HCT116 (cell line): ENCODE measurements at places on chromosomes 7 and 10.

- no peak for DNase-seq
- no peak overlapping the region for H3K4me3 ChIP-seq
- no peaks in the 10 kb centered on the region for H3K36me3 ChIP-seq
- no peak overlapping the region for H3K27ac ChIP-seq
Measured at GRCh38 chr10:2761311-2761710, 306.0 kb upstream of the PFKP start.

DNA sequence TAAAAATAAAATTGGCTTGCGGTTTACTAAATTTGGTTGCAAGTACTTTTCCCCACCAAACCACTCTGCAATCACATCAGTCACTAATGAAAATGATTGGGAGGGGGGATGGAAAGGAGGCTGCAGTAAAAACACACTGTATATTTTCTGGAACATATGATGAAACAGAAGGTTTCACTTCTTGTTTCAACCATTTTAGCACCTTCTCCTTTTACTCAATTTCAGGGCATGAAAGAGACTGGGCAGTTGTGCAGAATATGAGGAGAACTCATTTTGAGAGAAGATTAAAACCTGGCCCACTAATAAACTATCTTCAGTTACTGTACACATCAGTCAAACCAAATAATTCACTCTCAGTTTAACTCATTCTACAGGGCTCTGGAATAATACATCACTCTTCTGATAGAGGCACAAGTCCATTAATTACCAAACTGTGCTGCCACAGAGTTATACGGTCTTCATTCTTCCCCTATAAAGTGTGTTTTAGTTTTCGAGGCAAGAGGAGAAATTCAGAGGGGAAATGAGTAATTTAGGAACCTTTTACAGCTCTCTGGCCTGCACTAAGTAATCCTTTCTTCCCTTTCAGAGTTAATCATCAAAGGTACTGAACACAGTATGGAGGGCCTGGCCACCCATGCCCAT, 25.5 kb downstream of the JAZF1 start:
- no peak overlapping the region for H3K4me3 ChIP-seq
- DNase-seq = no peak
- no peaks in the 10 kb centered on the region for H3K4me1 ChIP-seq

DNA sequence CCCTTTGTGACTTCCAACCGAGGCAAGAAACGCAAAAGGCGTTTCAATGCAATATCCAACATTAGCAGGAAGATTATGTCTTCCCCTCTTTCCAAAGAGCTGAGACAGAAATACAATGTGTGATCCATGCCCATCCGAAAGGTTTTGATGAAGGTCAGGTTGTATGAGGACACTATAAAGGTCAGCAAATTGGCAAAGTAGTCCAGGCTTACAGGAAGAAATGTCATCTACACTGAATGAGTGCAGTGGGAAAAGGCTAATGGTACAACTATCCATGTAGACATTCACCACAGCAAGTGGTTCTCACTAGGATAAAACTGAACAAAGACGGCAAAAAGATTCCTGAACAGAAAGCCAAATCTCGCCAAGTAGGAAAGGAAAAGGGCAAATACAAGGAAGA, 27.8 kb upstream of the DNA2 start:
- H3K4me3 ChIP-seq = no peak overlapping the region
- no peaks in the 10 kb centered on the region for H3K4me1 ChIP-seq
- no peak overlapping the region for H3K27ac ChIP-seq
- H3K36me3 ChIP-seq = no peaks in the 10 kb centered on the region
- no peaks in the 10 kb centered on the region for H3K27me3 ChIP-seq

- H3K27ac ChIP-seq = no peak overlapping the region
- H3K27me3 ChIP-seq = no peaks in the 10 kb centered on the region
- peak; percentile 12 for DNase-seq
- no peak overlapping the region for H3K4me3 ChIP-seq
- no peaks in the 10 kb centered on the region for H3K36me3 ChIP-seq
Measured at GRCh38 chr7:111232249-111233084, 141.5 kb downstream of the LRRN3 start.

DNA sequence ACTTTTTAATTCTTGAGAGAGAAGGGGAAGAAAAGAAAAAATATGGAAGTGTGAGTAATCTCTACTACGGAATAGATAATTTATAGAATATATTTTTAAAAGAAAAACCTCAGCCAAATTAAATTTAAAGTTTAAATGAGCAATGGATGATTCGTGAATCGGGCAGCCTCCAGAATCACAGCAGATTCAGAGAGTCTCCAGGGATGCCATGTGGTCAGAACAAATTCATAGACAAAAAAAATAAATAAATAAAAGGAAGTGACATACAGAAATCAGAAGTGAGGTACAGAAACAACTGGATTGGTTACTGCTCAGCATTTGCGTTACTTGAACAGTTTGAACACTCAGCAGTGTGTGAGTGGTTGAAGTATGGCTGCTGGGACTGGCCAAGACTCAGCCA, 53.0 kb downstream of the PHYHIPL start:
- no peaks in the 10 kb centered on the region for H3K36me3 ChIP-seq
- no peaks in the 10 kb centered on the region for H3K27me3 ChIP-seq
- no peak overlapping the region for H3K4me3 ChIP-seq

GRCh38 chr10:48554656-48555055, 50.2 kb downstream of the ARHGAP22 start:
- no peak overlapping the region for H3K4me3 ChIP-seq
- DNase-seq = no peak
- H3K4me1 ChIP-seq = no peaks in the 10 kb centered on the region
- H3K27ac ChIP-seq = no peak overlapping the region

- no peak overlapping the region for H3K4me3 ChIP-seq
- no peaks in the 10 kb centered on the region for H3K36me3 ChIP-seq
- DNase-seq = no peak
- H3K27ac ChIP-seq = no peak overlapping the region
Measured at GRCh38 chr7:20293336-20293735, 37.4 kb upstream of the ITGB8 start.

DNA sequence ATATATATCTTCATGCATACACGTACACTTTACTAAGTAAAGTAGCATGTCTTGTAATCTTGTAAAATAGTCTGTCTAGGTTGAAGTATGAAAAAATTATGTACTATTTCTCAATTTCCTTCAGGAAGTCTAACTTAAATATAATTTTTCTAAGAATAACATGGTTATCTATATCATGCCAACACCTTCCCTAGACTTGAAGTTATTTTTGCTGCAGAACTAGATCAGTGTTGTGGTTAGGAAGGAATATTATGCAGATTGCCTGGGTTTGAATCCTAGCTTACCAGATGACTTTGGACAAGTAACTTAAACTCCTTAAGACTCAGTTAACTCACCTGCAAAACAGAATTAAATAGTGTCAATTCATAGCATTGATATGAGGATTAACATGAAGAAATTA, 142.2 kb upstream of the SEMA3A start:
- H3K4me3 ChIP-seq = no peak overlapping the region
- H3K36me3 ChIP-seq = no peaks in the 10 kb centered on the region
- no peaks in the 10 kb centered on the region for H3K4me1 ChIP-seq
- no peak for DNase-seq
- no peak overlapping the region for H3K27ac ChIP-seq

GRCh38 chr10:84542522-84543490, 214.4 kb downstream of the CCSER2 start:
- no peak overlapping the region for H3K4me3 ChIP-seq
- H3K27ac ChIP-seq = no peak overlapping the region
- H3K36me3 ChIP-seq = no peaks in the 10 kb centered on the region
- H3K27me3 ChIP-seq = no peaks in the 10 kb centered on the region
- DNase-seq = no peak
- H3K4me1 ChIP-seq = no peaks in the 10 kb centered on the region

GRCh38 chr10:84293574-84294016, 34.8 kb upstream of the CCSER2 start:
- H3K4me1 ChIP-seq = no peaks in the 10 kb centered on the region
- no peaks in the 10 kb centered on the region for H3K36me3 ChIP-seq
- DNase-seq = no peak
- H3K27ac ChIP-seq = no peak overlapping the region
- H3K27me3 ChIP-seq = peaks cover 29% of the 10 kb centered on the region; the same call in 1 of the 2 replicates

DNA sequence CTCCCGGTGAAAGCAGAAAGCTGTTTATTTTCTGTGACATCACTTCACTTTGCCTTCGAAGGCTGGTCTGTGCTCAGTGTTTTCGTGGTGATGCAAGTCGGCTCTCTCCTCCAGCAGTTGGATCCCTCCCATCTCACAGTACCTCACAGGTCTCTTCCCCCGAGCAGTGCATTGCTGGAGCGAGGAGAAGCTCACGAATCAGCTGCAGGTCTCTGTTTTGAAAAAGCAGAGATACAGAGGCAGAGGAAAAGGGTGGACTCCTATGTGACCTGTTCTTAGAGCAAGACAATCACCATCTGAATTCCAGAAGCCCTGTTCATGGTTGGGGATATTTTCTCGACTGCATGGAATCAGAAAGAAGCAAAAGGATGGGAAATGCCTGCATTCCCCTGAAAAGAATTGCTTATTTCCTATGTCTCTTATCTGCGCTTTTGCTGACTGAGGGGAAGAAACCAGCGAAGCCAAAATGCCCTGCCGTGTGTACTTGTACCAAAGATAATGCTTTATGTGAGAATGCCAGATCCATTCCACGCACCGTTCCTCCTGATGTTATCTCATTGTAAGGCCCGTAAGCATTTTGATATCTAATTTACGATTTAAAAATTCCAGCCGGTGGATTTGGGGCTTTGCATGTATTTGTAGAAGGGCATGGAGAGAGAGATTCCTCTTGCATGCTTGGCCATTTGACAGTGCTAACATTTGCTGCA, at the start of gene LGI1:
LGI1 (plus strand) TSS at position 136 of the 707 bp plus-strand sequence; CDS start at position 345, 209 bp downstream.
- no peak within 1 kb of the TSS for H3K4me3 ChIP-seq
- peaks cover 1% of the 10 kb centered on the region; the same call in 1 of the 2 replicates for H3K4me1 ChIP-seq

DNA sequence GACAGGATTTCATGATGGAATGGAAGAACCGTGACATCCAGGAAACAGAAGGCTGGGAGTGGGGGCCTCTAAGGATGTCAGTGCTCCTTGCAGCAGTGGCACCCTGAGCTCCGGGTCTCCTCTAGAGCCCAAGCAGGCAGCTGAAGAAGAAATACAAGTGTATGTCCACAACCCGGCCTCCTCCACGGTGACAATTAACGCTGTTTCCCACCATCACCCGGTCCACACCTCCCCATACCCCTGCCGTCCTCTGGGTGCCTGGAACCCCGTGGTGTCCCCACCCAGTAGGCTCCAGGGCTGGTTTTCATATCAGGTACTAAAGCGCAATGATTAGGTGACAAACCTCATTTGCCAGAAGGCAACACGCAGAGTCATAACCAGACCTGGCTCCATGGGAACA, 30.3 kb downstream of the GRID1 start:
- DNase-seq = no peak
- no peaks in the 10 kb centered on the region for H3K36me3 ChIP-seq
- H3K4me1 ChIP-seq = peaks cover 2% of the 10 kb centered on the region; the same call in 1 of the 2 replicates
- H3K27me3 ChIP-seq = no peaks in the 10 kb centered on the region
- no peak overlapping the region for H3K27ac ChIP-seq
- no peak overlapping the region for H3K4me3 ChIP-seq
